ENCODE measurements at places on chromosomes 3 and 15.

DNA sequence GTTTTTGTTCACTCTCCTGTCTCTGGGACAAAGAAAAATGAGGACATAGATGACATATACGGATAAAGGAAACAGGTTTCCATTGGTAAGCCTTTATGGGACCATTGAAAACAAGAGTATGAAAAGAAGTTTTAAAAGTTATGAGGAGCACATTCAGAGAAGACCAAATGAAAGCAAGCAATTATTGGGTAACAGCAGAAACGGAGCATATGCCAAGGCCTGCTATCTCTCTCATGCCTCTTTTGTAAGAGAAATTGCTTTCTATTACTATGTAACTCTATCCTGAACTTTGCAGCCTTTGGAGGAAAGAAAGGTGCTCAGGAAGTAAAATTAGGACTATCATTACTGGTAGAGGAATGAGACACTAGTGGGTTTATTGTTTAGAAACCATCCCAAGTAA lies 14.9 kb upstream of the DPH6 start:
- DNase-seq = no peak

GRCh38 chr3:9079676-9080075 lies 116.4 kb upstream of the RAD18 start:
- DNase-seq = no peak

DNA sequence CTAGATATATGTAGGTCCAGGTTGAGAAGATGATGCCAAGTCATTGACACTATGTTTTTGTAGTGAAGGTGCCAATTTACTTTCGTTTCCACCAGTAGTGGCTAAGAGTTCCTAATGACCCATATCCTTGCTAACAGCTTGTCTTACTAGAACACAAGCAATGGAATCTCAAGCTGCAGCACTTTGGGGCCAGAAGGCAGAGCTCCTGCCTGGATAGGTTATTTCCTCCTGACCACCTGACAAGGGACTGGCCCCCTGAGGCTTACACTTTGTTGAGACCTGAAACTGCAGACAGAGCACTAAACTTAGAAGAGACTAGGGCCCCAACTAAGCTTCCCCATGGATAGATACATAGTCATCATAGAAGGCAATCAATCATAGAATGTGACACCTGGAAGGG lies 11.7 kb downstream of the ONECUT1 start:
- DNase-seq = no peak

GRCh38 chr15:57410373-57410772 lies 34.1 kb downstream of the CGNL1 start:
- DNase-seq = no peak

GRCh38 chr15:25737218-25737643 lies 125.9 kb downstream of the ATP10A start:
- no peak for DNase-seq
